GM23338 (cell line): ENCODE measurements at places on chromosomes 7 and 10. TPM values are rescaled to one million over a fixed set of nuclear protein-coding genes. Genes with fewer than 3 reads are reported as not detected.

DNA sequence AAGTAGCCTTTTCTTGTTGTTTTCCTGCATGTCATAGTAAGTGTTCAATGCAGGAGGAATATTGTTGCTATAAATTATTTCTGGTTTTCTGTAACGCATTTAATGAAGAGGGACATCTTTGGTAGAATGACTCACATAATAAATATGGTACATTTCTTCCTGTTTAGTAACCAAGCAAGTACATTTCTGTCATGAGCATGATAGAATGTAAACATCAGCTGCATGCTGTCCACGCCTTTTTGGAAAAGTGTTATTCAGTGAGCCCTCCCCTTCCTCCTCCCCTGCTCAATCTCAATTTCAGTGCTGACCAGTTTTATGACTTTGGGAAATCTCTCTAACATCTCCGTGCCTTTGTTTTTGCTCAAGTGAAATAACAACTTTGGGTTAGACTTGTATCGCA is 664.0 kb downstream of the XPNPEP1 start:
- H3K4me3 ChIP-seq, result no peak overlapping the region
- no peak overlapping the region for H3K27ac ChIP-seq
- DNase-seq, result no peak
- no peaks in the 10 kb centered on the region for H3K27me3 ChIP-seq
- no peaks in the 10 kb centered on the region for H3K36me3 ChIP-seq

DNA sequence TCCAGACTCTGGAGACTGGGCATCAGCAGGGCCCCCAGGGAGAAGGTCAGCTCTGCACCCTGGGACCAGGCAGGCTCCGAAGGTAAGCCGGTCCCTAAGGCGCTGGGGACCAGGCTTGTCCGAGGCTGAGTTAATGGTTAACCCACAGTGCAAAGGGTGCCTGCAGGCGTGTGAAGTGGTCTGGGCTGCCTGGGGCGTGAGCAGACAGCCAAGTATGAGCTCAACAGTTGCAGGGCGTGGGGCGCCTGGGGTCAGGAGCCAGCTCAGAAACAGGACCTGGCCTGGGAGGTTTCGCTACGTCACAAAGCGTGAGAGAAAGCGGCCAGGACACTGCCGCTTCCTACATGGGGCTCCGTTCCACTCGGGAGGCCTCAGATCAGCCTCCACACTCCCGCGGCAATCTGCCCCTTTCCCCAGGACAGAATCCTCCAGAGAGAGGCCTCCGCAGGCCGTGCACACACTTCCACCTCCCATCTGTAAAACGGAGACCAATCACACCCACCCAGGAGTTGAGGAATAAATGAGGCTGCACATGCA is 16.0 kb downstream of the PDGFA start:
- no peaks in the 10 kb centered on the region for H3K27me3 ChIP-seq
- H3K4me1 ChIP-seq, result no peaks in the 10 kb centered on the region
- no peak for DNase-seq

The PLEKHS1 gene
- total RNA-seq, result not detected in 2 replicates

GRCh38 chr7:31890198-31890597 is 180.0 kb downstream of the PDE1C start:
- no peaks in the 10 kb centered on the region for H3K36me3 ChIP-seq
- DNase-seq, result no peak
- no peaks in the 10 kb centered on the region for H3K4me1 ChIP-seq
- H3K27ac ChIP-seq, result no peak overlapping the region
- no peaks in the 10 kb centered on the region for H3K27me3 ChIP-seq
- no peak overlapping the region for H3K4me3 ChIP-seq
